Cerebellar nuclear complex (tissue), 1 donor: ENCODE measurements at places on chromosomes 2 and 18.

GRCh38 chr18:43563780-43564179 is 286.5 kb upstream of the SYT4 start:
- DNase-seq = peak; percentile 35

DNA sequence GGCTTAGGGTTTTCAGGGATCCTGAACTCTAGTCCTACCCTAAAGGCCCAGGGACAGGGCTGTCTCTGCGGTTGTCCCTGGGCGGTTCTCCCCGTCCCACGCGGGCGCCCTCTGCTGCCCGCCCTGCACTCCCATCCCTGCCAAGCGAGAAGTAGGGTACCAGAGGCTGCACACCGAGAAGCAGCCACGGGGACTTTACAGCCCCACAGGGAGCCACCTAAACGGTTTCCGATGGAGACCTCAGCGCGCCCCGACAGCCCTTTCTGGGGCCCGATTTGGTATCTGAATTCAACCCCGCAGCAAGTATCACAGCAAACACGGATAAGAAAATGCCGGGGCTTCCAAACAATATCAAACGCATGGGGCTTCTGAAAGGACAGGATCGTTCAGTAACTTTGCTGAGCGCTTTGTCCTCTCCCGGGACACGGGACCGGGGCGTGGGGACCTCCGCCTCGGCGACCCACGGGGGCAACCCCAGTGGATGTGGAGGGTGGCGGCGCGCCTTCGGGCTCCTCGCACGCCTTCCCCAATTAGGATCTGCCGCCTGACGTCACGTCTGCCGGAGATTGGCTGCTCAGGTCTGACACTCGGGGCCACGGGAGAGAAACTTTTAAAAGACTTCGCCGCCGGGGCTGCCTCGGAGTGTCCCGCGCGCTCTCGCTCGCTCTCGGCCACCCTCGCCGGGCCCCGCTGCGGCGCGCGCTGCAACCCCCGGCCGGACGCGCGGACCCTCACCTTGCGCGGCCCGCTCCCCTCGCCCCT is at the start of gene LTBP1:
Gene LTBP1 (plus strand): TSS at position 640 of the 762 bp plus-strand sequence. CDS start 372 bp downstream, outside the sequence.
- DNase-seq = no peak

DNA sequence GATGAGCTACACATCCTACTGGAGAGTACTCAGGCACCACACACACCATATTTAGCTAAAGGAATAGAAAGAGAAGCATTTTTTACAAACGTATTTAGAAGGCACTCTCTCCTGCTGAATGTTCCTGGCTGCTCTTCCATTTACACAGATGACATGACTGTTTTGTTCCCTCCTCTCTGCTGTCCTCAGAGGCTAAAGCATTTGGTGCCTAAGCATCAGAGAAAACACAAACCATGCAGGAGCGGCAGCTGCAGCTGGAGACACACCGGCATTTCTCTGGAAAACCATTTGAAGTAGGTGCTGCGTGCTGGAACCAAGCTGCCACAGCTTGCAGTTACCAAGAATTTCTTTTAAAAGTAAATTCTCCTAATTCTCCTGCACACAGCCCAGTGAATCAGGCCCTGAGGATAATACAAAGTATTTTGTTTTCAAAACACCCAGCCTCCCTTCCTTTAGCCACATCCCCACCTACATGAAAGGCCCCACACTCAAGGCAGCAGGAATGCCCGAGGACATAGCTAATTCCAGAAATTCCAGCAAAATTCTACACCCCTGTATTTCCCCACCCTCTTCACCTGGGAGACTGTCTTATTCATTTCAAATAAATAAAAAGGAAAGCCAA is 488.9 kb upstream of the SOX11 start:
- no peak for DNase-seq

GRCh38 chr2:191018643-191019119 is 4.7 kb upstream of the STAT1 start:
- DNase-seq = no peak

DNA sequence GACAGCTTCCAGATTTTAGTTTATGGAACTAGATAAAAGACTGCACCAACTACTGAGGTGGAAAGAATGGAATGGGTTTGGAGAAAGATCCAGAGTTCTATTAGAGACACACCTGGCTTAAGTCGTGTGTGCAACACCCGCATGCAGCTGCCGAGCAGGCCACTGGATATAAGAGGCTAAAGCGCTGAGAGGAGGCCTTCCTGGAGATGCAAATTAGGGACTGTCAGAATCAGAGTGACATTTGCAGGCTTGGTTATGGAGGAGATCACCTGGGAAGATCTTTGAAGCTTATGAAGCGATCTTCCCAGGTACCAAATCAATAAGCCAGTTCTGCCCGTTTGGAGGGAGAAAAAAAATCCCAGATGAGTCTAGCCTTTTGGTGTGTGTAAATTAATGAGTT is 30.4 kb upstream of the KLHL29 start:
- no peak for DNase-seq

DNA sequence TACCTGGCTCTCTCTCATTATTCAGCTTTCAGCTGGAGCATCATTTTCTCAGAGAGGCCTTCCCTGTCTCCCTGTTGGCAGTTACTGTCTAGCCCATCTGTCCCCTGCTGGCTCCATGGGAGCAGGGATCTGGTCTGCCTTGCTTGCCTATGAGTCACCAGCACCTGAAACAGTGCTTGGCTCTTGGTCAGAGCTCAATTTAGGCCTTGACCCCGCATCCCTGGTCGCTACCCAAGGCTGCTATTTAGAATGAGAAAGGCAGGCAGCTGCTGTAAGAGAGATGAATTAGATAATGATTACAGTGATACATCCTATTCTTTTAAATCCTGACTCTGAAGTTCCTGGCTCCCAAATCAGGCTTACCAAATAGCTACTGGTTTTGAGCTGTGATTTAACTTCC is 32.9 kb downstream of the KCNE4 start:
- DNase-seq = no peak

GRCh38 chr2:204575463-204575862 is 30.2 kb downstream of the PARD3B start:
- DNase-seq = no peak

DNA sequence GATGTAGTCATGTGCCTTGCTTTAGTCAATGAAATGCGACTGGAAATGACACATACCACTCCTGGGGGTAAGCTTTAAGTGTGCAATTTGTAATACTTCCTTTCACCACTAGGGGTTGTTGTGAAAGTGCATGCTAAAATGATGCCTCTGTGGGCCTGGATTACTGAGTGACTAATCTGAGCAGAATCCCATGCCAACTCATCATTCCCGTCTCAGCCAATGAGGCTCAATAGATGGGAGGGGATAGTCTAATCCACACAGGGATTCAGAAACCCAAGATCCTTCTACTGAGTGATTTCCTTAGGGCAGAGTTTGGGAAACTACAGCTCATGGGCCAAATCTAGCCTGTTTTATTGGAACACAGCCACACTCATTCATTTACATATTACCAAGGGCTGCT is 54.0 kb downstream of the HRH4 start:
- no peak for DNase-seq

- no peak for DNase-seq
Measured at GRCh38 chr2:22525681-22526080, 859.3 kb upstream of the KLHL29 start.

- DNase-seq = no peak
Measured at GRCh38 chr2:237305579-237305978, 108.4 kb downstream of the COL6A3 start.

GRCh38 chr2:183179156-183179555 is 54.9 kb downstream of the NUP35 start:
- DNase-seq = no peak

DNA sequence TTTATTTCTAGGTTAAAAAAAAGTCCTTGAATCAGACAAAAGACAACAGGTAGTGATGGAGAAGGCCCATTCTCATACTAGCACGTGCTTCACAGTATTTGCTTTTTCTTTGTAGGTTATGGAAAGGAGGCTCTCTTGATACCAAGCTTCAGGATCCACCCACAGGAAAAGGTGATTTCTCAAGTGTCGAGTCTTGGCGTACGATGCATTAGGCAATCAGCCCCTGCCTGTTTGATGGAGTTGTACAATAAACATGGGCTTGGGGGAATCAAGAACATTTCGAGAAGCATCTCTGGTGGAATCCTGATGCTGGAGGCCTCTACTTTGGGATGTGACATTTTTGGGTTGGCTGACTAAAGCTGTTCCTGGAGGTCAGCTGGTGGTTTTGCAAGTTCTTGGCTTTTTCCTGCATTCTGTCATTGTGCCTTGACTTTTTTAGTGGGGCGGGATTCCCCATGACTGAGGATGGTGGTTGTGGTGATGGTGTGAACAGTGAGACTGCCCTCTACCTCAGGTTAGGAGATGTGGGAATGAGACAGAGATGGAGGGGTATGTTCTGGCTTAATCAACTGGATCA is 231.5 kb upstream of the SPRED2 start:
- no peak for DNase-seq

GRCh38 chr2:227876300-227876801 is 4.9 kb downstream of the DAW1 start:
- no peak for DNase-seq
